ENCODE measurements at places on chromosomes 3 and 15.

DNA sequence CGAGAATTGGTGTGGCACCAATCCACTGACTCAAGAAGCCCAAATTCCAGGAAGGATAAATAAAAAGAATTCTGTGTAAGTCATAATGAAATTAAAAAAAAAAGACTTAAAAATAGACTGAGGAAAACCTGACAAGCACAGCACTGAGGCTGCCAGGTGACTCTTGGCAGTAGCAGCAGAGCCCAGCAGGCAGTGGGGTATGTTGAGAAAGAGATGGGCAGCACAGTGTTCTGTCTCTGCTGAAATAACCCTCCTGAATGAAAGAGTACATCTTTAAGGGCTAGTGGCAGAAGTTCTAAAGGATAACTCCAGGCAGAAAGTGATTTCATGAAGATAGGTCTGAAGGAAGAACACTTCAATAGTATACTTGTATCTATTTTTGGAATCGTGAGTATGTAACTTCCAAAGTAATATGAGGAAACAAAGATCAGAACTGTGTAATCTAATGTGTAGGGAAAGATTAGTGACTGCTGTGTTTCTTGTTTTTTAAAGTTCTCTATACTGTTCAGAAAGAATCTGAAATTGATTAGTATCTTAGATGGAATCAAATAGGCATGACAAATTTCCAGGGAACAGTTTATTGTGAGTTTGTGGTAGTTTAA is 75.9 kb downstream of the RAB7A start:
- DNase-seq: no peak

- no peak for DNase-seq
Observed at GRCh38 chr15:63190769-63191649, 1.6 kb downstream of the RAB8B start.

- no peak for DNase-seq
Observed at GRCh38 chr3:168139947-168140346, 44.2 kb upstream of the GOLIM4 start.

- DNase-seq: no peak
Observed at GRCh38 chr3:122021811-122022401, at the start of gene ILDR1. TSS of gene ILDR1 (minus strand) at chr3:122022247. CDS start at chr3:122022077, 170 bp downstream.

- no peak for DNase-seq
Observed at GRCh38 chr3:146581080-146581601, 24.0 kb downstream of the PLSCR5 start.

DNA sequence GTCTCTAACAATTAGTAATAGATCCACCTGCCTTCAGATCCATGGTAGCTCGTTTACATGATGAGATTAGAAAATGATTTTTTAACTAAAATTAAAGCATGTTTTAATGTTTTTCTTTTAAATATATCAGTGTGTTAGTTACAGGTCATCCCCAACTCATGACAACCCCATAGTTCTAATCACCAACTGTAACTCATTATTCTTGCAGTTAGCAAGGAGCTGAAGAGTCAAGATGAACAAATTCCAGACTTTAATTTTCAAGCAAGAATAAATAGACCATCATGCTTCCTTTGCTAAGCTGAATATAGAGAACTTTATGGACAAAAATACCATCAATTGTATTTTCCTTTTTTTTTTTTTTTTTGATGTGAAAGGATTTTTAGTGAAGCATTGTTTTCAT is 101.1 kb downstream of the TOP2B start:
- no peak for DNase-seq

GRCh38 chr3:140023616-140024530 is 88.9 kb downstream of the CLSTN2 start:
- no peak for DNase-seq

DNA sequence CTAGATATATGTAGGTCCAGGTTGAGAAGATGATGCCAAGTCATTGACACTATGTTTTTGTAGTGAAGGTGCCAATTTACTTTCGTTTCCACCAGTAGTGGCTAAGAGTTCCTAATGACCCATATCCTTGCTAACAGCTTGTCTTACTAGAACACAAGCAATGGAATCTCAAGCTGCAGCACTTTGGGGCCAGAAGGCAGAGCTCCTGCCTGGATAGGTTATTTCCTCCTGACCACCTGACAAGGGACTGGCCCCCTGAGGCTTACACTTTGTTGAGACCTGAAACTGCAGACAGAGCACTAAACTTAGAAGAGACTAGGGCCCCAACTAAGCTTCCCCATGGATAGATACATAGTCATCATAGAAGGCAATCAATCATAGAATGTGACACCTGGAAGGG is 11.7 kb downstream of the ONECUT1 start:
- no peak for DNase-seq

DNA sequence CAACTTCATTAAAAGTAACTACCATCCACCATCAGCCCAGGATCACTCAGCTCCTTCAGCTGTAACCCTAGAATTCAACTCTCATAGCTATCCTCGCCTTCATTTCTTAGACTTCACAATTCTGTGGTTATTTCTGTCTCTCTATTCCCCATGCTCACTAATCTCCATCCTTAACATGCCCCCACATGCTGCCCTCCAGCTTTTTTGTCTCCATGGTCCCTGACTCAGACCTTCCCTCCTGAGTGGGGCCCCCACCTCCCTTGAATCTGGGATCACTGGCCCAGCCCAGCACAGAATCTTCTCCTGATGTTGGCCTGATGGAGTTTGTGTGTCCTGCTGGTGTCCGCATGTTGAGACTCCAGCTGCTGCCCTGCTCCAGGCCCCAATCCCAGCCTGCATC is 41.7 kb downstream of the CHST14 start:
- DNase-seq: no peak

GRCh38 chr3:172138792-172139507 is 99.6 kb downstream of the FNDC3B start:
- peak; percentile 20 for DNase-seq

- no peak for DNase-seq
Observed at GRCh38 chr3:150898046-150898754, 7.0 kb downstream of the MINDY4B start.

DNA sequence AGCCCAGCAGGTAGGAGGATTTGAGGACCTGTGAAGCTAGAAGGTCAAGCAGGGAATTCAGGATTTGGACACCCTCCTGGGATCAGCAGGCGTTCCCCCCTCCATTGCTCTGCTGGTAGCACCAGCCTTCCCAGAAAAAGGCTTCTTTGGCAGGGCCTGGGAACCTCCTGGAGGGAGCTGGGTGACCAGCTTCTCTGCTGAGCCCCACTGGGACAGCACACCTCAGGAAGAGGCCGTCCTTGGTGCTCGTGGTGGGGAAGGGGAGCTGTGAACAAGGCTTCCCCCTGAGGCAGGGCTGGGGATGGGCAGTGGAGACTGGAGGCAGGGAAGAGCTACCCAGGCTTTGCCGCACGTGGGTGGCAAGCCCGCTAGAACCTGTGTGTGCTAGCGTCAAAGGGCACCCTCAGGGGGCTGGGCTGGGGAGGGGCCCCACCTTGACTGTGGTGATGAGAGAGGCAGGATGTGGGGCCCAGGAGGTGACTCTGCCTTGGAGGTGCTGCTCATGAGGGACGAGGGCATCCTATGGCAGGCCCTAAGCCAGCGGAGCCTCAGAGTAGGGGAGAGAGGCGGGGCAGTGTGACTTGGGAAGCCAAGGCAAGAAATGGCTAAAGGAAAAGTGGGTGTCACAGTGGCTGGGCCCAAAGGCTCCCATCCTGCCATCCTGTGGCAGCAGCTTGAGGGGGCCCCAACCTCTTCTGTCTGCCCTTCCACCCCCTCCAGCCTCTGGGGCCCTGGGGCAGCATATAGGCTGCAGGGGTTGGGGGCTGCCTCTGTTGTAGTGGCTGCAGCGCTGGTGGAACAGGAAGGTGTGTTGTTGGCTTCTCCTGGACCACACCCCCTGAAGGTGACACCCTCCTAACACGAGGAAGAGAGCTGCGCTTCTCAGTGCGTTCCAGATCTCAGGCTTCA is 20.7 kb downstream of the KLF13 start:
- DNase-seq: no peak

DNA sequence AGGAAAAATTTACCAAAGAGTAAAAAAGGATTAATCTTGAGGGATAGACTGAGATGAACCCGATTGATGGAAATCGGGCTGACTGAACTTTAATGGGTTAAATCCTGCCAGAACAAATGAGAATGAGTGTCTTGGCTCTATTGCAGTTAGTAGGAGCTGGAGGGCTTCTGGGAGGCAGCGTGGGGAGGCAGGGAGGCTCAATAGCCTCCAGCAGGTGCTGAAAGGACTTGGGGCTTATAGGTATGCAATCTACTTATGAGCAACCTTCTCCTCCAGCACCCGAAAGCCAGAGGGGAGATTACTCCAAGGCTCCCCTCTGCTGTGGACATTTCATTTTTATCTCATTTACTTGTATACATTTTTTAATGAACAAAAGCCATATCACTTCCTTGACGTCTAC is 1.0 kb upstream of the CRYBG3 start:
- DNase-seq: no peak

DNA sequence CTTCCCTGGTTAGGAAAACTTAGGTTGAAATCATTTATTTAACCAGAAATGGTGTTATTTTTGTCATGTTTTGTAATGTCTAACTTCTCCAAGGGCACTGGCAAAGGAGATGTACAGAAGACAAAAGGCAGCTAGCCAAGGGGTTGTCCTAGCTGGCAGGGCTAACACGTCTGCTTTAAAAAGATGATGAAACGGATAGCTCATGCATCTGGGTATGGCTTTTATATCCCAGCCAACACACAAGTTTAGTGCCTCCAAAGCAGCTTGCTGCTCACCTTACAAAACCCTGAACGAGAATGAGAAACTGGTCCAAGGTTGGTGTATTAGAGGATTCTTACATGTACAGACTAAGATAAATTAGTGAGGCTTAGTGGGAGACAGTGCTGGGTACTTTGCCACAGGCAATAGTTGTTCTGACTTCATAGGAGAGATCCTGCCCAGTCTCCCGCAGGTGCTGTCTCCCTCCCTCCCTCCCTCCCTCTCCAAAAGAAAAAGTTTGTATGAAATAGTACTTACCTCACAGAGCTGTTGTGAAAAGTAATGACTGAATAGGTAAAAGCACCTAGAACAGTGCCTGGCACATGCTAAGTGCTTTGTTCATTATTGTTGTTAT is 47.8 kb downstream of the KCNMB2 start:
- no peak for DNase-seq

GRCh38 chr3:160564949-160565441 is 376 bp downstream of the KPNA4 start:
- DNase-seq: peak; percentile 63

Measured in RKO (cell line).